ENCODE measurements at places on chromosomes 1 and 21.

DNA sequence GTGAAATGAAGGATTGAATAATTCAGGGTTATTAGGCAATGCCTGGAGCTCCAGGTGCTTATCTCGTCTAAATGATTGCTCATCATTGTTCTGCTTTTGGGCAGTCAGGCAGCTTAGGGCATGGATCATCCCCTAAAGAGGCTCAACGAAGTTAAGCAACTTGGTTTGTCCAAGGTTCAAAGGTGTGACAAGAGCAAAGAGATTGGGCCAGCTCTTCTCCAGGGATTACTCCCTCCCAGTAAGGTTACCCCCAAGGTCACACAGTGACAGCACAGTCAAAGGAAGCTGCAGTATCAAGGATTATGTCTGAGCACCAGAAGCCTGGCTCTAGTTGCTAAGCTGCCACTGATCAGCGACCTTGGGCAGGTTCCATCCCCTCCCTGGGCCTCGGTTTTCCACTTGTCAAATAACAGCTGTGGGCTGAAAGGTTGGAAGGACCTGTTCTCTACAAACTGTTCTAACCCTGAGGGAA, 6.8 kb downstream of the ETNK2 start:
- no peak for DNase-seq

DNA sequence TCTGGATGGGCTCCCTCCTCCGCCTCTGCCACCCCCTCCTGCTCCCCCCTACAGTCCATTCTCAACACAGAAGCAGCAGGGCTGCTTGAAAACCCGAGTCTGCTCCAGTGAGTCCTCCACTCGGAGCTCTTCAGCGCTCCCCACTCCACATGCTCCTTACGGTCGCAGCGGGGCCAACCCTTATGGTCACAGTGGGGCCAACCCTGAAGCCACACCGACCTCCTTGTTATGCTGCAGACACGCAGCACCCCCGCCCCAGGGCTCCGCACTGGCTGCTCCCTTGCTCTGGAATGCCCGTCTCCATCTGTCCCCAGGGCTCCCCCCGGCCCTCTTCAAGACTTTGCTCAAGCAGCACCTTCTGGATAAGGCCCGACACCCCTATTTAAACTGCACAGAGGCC, 22.6 kb downstream of the GPR157 start:
- DNase-seq, result no peak

DNA sequence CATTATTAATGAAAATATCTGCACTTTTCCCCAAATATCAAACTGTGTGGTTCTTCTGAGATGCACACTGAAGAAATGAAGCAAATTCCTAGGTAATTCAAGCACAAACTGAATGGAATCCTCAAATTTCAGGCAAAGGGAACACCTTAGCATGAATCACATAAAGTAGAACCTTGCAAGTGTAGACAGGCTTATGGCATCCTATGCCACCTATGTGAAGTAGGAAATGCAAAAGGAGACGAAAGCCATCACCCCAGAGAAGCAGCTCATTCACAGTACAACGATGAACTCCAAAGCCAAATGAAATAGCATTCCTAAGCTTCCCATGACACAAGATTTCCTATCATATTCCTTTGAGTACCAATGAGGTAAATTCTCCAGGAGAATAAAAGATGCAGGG, 461.2 kb upstream of the RUNX1 start:
- no peak for DNase-seq

- DNase-seq, result no peak
Measured at GRCh38 chr1:244830639-244831038, 4.8 kb upstream of the COX20 start.

- peak; percentile 63 for DNase-seq
Measured at GRCh38 chr1:160567858-160568682, 11.2 kb downstream of the CD84 start.

- no peak for DNase-seq
Measured at GRCh38 chr1:15489052-15489736, 13.3 kb downstream of the CELA2B start.

GRCh38 chr1:229130028-229130668, 140.8 kb upstream of the RAB4A start:
- no peak for DNase-seq

- no peak for DNase-seq
Measured at GRCh38 chr1:178408871-178409270, 87.9 kb downstream of the CLEC20A start.

GRCh38 chr1:34213956-34214355, 37.2 kb downstream of the C1orf94 start:
- DNase-seq, result no peak

- no peak for DNase-seq
Measured at GRCh38 chr1:168693197-168693871, 35.7 kb downstream of the DPT start.

DNA sequence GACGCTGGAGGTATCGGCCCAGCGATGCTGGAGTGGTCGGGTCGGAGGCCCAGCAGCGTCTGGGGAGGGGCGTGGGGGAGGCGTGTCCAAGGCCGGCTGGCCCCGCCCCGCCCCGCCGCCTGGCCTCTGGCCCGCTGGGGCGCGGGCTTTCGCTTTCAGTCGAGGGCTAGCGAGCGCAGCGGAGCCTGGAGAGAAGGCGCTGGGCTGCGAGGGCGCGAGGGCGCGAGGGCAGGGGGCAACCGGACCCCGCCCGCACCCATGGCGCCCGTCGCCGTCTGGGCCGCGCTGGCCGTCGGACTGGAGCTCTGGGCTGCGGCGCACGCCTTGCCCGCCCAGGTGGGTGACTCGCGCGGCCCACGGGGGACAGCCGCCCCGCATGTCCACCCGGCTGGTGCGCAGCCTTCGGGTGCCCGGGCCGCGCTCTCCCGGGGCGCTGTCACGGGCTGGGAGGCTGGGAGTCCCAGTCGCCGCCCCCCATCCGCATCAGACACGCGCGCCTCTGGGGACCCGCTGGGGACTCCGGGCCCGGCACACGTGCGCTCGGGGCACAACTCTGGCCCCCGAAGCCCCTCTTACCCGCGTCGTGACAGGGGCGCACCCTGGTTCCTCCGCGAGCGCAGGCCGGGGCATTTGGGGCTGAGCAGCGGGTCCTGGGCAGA, at the start of gene TNFRSF1B:
TNFRSF1B (plus strand) TSS at position 158 of the 659 bp plus-strand sequence; CDS start at position 259, 101 bp downstream.
- DNase-seq, result peak; percentile 45

All from activated gamma-delta T cell treated with anti-CD3 and anti-CD28 coated beads, Interleukin-2, amount 50 U/mL, for 16 hours (primary cell).